ENCODE measurements at places on chromosomes 5 and 9.

- DNase-seq: no peak
These were observed 239.5 kb upstream of the SLC24A2 start for GRCh38 chr9:20028192-20028848.

DNA sequence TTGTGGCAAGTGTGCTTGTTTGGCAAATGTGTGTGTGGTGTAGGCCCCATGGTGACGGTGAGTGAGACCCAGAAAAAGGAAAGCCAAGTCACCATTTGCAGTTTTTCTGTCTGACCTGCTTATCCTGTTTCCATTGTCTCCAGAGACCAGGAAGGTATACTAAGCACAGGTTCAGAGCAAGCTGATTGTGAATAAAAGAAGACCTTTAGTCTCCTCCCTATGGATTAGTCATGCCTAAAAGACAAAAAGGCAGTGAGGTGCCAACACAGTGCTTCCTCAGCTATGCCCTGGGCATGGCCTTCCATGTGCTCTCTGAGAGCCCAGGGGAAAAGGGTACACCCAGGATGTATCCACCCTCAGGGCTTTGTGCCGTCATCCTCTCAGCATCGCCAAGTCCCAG, 49.2 kb upstream of the SHOC1 start:
- DNase-seq: no peak

- no peak for DNase-seq
These were observed 328.8 kb downstream of the MAN2A1 start for GRCh38 chr5:110018509-110018908.

DNA sequence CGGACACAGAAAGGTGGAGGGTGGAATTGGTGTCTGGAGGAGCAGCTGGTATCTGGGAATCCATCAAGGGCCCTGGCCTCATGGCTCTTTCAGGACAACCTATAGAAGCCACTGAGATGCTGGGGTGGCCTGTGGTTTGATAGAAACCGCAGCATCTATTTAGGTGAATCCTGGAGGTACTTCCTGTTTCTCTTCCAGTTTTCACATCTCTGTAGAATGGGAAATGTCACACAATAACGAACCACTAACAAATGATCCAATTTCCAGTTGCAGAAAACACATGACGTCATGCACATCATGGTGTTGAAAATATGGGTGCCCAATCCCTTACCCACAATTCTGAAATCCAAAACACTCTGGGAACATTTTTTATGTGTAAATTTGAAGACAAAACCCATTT, 52.2 kb downstream of the ROPN1L start:
- DNase-seq: no peak

DNA sequence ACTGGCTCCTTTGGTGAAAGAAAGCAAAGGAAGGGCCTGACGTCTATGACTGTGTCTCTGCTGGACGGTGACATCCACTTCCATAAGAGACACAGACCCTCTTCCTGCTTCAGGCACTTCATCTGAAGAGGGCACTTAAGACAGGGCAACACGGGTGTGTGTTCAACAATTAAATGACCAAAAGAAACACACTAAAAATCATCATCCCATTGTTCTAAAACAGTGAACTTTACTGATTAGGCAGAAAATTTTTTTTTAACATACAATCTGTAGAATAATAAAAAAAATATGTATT, 58.5 kb downstream of the GOLM1 start:
- DNase-seq: no peak

GRCh38 chr9:118009614-118010013, 305.4 kb downstream of the TLR4 start:
- DNase-seq: no peak

GRCh38 chr9:118618084-118618483, 751.2 kb downstream of the BRINP1 start:
- DNase-seq: no peak

DNA sequence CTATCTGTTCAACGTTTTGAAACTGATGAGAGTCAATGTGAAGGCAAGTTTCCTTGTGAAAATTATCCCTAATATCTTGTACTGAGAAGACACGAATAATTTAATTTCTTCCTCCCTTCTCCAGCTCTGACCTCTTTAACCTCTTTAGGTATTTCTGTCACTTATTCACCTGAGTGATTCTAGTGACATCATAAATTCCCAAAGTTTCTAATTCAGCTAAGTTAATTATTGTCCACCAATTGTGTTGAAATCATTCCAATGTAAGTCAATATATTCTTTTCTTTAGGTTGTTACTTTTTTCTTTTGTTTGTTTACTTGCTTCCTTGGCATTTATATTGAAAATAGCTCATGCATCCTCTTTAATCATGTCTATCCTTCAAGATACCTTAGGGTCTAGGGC, 143.8 kb downstream of the PAPPA start:
- DNase-seq: no peak

- no peak for DNase-seq
These were observed 621.2 kb upstream of the CDH6 start for GRCh38 chr5:30572279-30572678.

DNA sequence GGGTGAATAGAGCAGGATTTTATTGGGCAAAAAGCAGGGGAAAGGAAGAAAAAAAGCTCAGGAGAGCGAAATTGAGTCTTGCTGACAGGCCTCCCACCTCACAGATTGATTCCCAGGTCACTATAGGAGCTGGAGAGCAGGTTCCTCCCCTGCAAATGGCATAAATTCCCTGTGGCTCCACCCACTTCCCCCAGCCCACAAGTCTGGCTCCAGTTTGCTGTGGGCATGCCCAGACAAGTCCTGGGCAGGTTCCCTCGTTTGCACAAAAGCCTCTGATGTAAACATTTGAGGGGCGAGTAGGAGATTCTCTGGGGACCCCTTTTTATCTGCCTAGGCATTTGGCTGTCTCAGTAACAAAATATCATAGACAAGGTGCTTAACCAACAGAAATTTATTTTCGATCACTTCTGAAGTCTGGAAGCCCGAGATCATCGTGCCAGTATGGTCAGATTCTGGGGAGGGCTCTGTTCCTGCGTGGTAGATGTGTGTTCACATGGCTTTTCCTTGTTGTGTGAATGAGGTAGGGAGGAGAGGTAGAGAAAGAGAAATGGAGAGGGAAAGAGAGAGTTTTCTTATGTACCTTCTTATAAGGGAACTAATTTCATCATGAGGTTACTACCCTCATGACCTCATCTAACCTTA, 614.5 kb downstream of the MAT2B start:
- DNase-seq: no peak

DNA sequence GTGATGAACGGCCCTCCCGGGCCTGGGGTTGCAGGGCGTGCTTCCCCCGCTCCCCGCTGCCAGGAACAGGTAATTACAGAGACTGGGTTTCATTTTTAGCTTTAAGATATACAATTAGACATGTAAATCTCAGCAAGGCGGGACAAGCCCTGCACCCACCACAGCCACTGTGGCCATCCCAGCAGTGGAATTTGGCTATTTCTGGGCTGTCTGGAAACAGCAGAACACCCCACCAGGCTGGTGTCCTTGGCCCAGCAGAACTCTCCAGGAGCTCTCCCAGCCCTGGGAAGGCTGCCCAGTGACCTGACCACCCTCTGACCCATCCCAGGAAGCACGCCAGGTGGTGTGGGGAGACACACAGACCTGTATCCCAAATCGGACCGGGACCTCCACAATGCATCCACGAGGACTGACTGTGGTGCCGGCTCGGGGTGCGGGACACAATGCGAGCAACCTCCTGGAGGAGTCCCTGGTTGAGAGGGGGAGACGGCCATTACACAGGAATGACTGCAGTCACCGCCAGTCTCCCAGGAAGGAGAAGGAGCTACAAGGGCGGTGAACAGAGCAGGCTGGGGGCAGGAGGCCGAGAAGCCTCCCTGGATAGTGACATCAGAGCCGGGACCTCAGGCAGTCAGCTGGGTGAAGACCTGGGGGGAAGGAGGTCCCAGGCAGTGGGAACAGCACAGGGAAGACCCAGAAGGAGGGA, 17.3 kb downstream of the EEIG1 start:
- no peak for DNase-seq

DNA sequence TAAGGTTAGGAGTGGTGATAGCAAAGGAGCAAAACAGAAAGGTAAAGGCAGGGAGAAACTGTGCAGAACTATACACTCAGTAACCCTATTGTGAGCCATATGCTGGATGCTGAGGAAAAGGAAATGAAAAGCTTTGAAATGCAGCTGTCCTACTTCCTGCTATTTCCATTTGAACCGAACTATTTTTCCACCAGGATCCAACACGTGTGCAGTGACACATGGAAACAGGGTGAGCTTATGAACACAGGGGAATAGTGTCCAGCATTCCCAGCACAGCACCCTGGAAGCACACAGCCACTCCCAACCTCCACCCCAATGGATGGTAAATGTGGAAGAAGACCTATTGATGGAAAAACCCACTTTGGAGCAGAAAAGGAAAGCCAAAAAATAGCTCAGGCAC, 69.0 kb upstream of the SLC12A2 start:
- DNase-seq: no peak

- peak; percentile 31 for DNase-seq
These were observed 90.4 kb downstream of the ZNF608 start for GRCh38 chr5:124655921-124656511.

DNA sequence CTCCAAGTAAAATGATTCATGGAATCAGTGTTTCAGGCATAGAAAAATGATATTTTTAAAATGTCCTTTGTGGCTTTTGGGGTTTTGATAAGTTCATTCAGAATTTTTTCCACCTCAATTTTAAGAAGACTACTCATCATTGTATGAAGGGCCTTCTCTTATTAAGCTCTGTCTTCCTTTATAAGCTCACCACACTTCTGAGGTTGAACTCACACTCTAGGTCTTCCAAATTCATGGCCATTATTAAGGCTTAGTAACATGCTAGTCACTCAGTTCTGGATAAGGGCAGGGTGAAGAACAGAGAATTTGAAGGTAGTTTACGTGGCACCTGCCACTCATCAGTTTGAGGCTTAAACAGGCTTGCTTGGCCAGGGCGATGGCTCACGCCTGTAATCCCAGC, 4.2 kb downstream of the MELK start:
- DNase-seq: peak; percentile 34

- no peak for DNase-seq
These were observed 86.6 kb upstream of the EQTN start for GRCh38 chr9:27383524-27383923.

DNA sequence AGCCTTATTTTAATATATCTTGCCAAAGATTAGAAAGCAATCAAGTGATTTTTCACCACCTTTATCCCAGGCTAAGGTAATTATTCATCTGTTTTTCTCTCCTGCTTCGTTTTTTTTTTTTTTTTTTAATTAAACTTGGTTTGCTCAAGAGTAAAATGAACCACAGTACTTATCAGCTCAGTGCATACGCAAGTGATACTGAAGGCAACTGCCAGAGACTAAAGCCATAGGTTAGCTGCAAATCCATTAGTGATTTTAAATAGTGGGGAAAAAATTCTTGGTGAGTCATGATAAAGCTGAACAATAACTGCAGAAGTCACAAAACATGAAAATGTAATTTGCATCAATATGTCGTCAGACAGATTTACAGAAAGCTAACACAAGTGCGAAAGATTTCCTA, 829.1 kb downstream of the PTPRD start:
- no peak for DNase-seq

DNA sequence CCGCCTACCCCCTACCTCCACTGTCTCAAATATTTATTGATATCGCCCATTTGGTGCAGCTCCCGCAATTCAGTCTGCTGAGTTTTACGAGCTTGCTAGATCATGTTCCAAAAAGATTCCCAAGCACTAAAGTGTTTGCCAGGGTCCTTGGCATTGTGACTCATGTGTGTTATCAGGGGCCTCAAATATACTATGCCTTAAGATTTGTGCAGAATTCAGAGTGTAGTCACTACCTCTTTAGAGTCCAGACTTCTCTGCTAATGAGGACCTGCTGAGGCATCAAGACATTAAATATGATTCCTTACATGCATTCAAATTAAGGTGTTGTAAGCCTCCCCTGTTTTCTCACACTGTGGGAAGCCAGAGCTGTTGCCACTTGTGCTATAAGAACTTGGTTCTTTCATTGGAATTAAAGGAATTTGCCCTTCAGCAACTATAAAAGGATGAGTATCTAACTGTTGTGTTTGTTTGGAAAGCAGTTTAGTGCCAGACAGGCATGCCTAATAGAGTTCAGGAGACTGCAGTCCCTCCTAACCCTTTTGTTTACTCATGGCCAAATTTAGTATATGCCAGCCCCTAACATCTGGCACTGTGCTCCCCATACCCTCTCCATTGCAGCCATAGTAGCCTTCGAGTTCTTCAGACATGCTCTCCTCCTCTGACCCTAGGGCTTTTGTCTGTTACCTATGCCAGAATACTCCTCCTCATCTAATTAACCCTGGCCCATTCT, 316.4 kb downstream of the NR3C1 start:
- DNase-seq: no peak

GRCh38 chr5:112106878-112107277, 312.2 kb downstream of the EPB41L4A start:
- peak; percentile 42 for DNase-seq

GRCh38 chr5:39360471-39361111, 3.7 kb downstream of the C9 start:
- no peak for DNase-seq

DNA sequence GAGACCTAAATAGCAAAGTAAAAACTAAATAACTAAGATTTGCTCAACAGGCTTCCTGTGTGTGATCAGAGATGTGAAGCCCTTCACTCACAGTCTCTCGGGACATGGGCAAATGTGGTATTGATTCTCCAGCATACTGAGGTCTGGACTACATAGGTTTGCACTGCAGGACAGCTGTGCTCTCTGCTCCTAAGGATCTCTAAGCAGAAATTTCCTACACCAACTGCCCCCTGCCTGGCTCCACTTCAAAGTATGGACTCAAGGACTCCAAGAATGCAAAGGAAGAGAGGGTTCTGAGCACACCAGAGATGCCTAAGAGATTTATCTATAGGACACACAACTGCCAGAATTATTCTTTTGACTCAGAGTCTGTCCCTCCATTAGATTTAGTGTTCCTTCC, 487.2 kb downstream of the SEMA5A start:
- no peak for DNase-seq

DNA sequence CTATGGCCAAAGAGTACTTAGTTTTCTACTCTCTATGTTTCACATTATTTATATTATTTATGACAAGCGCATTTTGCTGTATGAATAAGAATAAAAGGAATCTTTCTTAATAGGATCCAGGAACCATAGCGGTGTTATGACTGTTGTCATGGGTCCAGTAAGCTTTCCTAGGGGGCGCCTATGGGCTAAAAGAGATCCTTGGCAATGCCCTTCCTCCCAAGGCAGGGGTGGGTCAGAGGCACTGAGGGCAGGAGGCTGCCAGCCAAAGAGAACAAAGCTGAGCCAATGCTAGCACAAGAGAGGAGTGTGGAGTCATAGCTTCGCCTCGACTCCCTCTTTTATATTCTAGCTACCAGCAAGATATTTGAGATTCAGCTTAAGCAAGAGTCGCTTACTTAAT, 98.4 kb upstream of the GNAQ start:
- no peak for DNase-seq

DNA sequence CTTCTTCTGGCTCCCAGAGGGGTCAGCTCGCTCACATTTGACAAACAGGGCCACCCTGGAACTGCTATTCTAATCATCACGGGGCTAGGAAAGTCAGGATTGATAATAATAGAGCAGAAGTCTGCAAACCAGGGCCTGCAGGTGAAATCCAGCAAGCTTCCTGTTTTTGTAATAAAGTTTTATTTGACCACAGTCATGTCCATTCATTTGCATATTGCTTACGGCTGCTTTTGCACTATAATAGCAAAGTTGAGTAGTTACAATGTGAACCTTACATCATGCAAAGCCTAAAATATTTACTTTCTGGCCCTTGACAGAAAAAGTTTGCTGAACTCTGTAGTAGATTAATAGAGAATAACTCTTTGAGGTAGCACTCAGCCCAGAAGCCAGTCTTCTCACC, 63.2 kb upstream of the CTXN3 start:
- no peak for DNase-seq

Measured in RKO (cell line).